Brain microvascular endothelial cell (primary cell): ENCODE measurements at places on chromosomes 7 and 10.

- no peak for DNase-seq
Measured at GRCh38 chr10:30558411-30558810, 71.1 kb downstream of the LYZL2 start.

DNA sequence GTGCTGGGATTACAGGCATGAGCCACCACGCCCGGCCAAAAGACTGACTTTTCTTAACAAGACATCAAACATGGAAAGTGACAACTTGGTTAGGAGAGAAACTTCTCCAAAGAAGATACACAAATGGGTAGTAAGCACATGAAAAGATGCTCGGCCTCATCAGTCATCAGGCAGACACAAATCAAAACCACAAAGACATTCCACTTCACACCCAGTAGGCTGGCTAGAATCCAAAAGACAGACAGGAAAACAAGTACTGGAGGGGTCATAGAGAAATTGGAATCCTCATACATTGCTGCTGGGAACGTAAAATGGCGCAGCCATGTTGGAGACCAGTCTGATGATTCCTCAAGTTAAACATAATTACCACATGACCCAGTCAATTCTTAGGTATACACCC is 16.4 kb downstream of the SEPHS1 start:
- DNase-seq, result peak; percentile 16

GRCh38 chr7:131244259-131244852 is 83.3 kb upstream of the MKLN1 start:
- peak; percentile 97 for DNase-seq

- DNase-seq, result peak; percentile 49
Measured at GRCh38 chr10:86635402-86635801, 18.9 kb upstream of the OPN4 start.

GRCh38 chr10:98511876-98512275 is 65.1 kb upstream of the HPS1 start:
- DNase-seq, result no peak

GRCh38 chr7:3345699-3346481 is 44.8 kb downstream of the SDK1 start:
- DNase-seq, result no peak

DNA sequence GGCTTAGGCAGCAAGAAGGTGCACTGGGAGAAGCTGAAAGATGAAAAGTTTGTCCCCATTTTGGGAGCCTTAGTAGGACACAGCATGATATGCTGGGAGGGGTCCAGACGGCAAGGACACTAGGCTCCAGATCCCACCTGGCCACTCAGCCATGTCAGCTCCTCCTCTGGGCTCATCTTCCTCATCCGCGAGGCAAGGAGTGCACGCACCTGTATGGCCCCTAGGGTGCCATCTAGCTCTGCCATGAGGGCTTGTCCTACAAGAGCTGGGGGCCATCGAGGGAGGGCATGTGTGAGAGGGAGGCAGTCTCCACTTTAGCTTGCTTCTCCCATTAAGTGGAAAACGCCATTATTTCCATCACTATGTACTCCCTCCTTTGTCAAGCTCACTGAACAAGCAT is 136.2 kb upstream of the ADAM12 start:
- DNase-seq, result no peak

DNA sequence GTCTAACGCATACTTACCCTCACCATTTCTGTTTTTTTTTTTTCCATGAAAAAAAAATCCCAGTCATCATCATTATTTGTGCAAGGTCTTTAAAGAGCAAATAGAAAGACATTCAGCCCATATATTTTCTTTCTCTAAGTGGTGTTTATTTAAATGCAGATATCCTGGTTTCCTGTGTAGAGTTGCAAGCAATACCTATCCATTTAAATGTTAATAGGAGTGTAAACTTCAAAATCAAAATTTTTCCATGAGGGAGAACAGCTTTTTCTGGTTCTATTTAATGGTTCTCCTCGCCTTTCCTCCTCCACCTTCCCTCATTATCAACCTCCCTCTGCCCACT is 120.1 kb upstream of the AGK start:
- no peak for DNase-seq

DNA sequence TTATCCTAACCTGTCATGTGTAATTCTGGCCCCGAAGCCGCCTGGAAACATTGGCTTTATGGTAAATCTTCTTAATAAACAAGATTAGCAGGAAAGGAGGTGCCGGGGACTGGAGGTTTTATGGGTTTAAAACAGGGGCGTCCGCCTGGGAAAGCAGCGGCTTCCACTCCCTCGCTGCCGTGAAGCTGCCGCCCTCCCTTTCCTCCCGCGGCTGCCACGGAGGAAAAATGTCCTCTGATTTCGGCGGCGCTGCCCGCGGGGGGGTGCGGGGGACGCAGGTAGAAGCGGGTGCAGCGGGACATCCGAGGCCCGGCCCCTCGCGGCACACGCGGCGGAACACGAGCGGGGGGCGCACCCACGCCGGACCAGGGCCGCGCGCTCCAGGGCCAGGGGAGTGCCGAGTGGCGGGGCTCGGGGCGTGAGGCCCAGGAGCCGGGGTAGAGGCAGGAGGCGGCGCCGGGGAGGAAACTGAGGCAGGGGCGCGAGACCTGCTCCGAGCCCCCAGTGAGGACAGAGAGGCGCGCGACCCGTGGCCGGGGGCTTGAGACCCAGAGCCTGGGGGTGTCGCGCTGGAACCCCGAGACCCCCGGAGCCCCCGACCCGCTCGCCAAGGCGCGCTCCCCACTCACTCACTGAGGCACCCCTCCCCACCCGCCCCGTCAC is 993 bp downstream of the PTPRN2 start:
- no peak for DNase-seq

- DNase-seq, result no peak
Measured at GRCh38 chr7:131530137-131530536, 26.3 kb downstream of the PODXL start.

DNA sequence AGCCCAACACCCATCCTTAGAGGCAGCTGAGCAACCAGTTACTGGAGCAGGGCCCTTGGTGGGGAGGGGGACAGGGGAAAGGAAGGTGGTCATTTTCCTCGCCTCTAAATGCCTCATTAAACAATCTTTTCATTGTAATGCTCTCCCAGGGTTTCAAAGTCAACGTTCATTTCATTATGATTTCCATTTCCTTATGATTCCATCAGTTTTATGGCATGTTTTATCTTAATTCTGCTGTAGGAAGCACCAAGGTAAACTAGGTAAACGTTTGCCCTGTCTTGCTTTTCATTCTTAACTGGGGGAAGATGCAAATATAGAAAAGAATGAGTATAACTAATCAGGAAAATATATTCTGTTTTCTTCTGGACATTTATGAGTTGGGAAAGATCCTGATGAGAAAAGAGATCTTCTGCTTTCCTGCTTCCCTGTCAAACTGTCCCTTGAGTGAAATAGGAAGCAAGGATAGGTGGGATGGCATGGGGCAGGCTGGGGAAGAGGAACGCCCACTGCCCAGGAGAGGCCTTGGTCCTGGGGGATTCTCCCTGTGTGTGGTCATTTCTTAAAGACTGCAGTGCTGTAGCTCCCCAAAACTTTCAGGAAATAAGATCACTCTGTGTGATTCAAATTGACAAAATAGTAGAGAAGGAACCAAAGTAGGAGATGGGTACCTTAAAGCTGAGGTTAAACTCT is 20.5 kb upstream of the TMEM236 start:
- no peak for DNase-seq

DNA sequence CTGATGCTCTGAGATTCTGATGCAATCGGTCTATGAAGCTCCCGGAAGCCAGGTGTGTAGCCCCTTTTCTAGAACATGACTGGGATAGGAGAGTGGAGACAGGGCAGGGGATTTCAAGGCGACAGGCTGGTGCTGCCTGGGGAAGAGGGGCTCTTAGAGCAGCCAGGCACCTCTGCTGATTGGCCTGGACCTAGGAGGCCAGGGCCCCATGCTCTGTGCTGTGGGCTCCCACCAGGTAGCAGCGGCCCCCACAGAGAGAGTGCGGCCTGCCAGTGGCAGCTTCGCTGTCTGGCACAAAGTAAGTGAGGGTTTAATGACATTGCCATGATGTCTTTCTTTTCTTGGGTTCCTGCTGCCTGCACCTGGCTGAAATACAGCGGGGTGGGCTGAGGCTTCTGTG is 99.4 kb upstream of the PODXL start:
- no peak for DNase-seq

GRCh38 chr10:4217653-4218052 is 432.6 kb upstream of the KLF6 start:
- DNase-seq, result no peak

GRCh38 chr7:136635751-136636150 is 232.7 kb upstream of the CHRM2 start:
- no peak for DNase-seq

DNA sequence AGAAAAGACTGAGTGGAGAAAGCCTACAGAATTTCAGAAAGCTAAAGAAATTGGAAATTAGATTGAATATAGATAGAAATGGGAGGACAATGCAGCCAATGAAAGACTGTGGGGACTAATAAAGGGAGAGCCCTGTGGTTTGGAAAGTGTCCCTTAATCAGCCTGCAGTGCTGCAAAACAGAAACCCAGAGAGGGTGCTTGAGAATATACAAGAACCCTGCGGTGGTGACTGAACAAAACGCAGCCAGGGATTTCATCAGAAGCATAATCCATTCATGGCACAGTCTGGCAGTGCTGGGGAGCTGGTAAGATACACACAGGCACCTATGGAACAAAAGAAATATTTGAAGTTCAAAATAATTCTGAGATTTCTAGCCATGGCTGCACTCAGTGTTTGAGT is 19.1 kb downstream of the CEP41 start:
- no peak for DNase-seq

DNA sequence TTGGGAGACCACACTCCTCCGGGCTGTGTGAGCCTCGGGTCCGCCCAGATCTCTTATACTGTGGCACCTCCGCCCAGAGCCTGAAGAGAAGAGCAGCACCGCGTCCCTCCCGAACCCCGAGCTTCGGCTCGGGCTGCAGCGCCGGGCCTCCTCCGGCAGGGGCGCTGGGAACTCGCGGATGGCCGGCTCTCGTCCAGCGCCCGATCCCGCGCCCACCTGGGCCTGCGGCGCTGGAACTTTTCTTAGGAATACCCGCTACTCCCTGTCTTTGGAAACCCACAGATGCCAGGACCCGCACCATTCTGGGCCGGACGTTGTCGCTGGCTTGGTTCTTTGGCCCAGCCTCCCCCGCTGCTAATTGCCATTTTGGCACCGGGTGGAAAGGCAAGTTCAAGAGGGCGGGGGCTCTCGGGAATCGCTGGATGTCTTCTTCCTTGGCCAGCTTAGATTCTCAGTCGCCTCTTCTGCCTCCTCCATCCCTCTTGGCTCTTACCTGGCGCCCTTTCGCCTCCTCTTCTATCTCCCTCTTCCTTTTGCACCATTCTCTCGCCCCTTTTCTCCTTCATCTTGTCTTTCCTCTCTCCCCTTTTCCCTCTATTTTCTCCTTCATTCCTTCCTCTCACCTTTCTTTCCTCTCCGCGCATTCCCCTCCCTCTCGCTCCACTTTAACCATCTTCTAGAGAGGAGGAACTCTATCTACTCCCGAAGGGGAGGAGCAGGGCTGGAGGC is 2.1 kb upstream of the SORCS3 start:
- DNase-seq, result no peak

GRCh38 chr10:110648692-110649346 is 4.7 kb downstream of the RBM20 start:
- DNase-seq, result peak; percentile 44

- no peak for DNase-seq
Measured at GRCh38 chr10:98224509-98224908, 43.5 kb downstream of the LOXL4 start.

DNA sequence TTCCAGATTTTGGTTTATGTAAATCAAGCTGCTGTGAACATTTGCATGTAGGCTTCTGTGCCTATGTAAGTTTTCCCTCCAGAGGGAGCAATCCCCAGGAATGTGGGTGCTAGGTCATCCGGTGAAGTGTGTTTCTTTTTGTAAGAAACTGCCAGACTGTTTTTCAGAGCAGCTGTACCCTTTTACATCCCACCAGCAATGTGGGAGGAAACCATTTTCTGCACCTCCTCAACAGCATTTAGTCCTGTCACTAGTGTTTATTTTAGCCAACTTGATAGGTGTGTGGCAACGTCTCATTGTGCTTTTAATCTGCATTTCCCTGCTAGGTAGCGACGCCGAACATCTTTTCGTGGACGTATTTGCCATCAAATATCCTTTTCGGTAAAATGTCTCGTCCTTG is 395.7 kb upstream of the FOXK1 start:
- no peak for DNase-seq

- peak; percentile 65 for DNase-seq
Measured at GRCh38 chr10:94042001-94042833, 48.5 kb downstream of the PLCE1 start.

GRCh38 chr10:31314256-31315150 is 4.5 kb upstream of the ZEB1 start:
- DNase-seq, result no peak

DNA sequence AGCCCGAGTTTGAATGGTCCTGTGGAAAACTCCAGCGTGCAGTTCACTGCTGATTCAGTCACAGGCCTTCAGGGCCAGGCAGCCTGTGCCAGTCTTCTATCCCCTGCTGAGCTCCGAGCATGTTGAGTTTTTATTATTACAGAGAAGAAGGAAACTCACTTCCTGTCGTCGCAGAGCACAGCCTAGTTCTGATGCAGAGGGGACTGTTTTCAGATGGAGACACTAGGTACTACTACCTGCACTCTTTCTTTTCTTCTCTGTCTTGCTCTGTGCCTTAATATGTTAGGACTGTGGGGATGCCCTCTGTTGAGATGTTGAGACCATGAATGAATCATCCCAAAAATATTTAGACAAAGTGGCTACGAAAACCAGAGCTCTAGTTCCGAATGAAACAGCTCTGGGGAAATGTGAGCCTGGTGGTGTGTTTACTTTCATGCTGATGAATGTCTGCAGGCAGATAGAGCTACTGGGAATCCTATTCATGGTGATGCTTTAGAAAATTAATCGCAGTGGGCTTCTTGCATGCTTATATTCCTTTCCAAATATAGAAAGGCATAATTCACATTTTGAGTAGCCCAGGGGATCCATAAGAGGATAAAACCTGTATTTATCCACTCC is 29.6 kb downstream of the CASP7 start:
- DNase-seq, result peak; percentile 82

DNA sequence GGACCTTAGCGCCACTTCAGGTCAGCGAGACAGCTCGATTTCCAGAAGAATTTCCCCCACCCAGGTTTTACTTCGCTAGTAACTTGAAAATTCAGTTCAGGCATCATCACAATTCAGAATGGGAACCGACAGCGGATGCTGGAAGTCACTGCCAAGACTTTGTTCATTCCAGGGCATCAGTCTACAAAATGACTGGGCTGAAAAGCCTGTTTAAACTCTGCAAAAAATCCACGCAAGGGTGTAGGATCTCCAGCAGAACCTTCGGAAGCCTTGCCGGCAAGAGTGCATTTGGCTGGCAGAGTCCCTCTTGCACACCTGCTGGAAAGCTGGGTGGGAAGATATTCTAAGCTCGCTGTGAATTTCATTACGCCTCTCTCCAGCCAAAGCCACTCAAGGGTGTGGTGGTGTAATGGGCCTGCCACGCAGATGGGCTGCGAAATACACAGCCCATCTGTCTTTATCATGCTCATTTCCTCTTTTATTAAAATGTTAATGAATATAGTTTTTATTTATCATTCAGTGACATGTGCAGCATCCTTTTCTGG is 672.0 kb upstream of the FOXK1 start:
- DNase-seq, result no peak

- DNase-seq, result no peak
Measured at GRCh38 chr10:58734116-58734515, 221.4 kb downstream of the BICC1 start.
